ENCODE measurements at places on chromosomes 3 and 15.

- DNase-seq, result no peak
These were observed 1.5 kb upstream of the SLC12A8 start for GRCh38 chr3:125213946-125214542.

DNA sequence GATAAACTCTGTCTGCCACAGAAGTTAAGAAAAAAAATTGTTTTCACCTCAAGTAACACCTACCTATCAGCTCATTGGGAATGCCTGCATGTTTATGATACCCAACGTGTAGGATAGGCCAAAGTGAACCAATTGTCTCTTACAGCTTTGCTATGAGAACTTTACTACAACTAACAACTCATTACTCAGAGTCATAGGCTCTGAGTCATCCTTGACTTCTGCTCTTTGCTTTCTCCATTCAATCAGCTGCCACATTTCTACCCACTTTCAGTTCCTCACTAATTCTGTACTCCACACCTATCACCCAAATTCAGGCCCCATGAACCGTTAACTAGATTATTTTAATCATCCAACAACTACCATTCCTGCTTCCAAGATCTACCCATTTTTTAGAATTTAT is 843.9 kb downstream of the TUSC7 start:
- DNase-seq, result no peak

- DNase-seq, result no peak
These were observed 87.0 kb upstream of the BOC start for GRCh38 chr3:113124256-113124830.

DNA sequence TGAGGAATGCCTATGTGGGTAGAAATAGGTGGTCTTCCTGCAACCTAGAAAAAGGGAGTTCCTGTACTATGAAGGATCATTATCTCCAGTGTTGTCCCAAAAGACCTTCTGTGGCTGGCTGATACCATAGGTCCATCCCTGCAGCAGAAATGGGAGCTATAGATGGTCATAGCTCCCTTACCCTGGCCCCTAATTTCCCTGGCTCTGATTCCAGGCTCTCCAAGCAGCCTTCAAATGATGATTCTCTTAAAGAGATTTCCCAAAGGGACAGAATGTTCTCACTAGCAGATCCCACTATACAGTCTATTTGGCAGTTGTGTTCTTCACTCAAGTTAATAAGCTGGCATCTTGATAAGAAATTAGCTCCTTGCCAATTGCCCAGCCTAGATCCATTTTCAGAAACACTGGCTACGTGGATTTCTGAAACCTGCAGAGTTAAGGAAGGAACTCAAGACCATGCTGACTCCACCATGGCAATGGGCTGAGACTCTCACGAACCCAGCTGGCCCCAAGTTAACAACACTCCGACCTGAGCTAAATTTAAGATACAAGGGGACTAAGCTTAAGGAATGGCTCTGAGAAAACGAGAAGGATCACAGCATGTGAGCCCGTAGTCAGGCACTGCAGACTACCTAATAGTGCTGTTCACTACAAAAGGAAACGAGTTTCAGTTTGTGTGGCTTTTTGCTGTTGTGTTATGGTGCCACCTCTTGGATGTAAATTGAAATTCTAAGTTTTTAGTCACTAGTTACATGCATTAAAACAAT is 11.4 kb downstream of the C15orf40 start:
- peak; percentile 36 for DNase-seq

- DNase-seq, result no peak
These were observed 30.7 kb upstream of the DUSP7 start for GRCh38 chr3:52086976-52087663.

- DNase-seq, result no peak
These were observed 303.4 kb upstream of the DNAJC19 start for GRCh38 chr3:181292984-181293383.

DNA sequence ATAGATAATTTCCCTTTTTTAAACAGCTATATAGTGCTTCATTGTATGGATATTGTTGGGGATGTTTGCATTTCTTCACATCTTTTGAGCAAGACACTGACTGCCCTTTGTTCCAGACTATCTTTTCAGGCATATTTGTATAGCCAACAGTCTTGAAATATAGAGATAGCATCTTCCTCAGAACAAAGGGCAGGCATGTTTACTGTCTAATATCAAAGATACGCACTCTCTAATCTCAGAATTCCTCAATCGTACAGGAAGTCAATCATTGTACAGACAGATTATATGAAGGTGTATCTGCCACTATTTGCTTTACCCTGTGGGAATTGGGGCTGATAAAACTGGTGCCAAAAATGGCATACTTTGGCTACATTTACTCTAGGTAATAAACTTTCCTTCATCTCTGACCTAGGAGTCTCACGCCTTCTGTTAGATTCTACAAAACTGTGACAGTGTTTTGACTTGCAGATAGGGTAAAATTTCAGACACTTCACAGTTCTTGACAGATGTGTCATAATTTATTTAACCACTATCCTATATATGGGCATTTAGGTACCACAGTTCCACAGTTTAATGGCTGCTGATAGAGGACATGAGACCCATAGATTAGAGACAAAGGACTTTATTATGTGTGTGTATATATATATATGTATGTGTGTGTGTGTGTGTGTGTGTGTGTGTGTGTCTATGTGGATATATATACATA is 321.0 kb downstream of the IGSF11 start:
- no peak for DNase-seq

GRCh38 chr15:101808201-101808600 is 3.8 kb upstream of the OR4F15 start:
- DNase-seq, result no peak

- DNase-seq, result no peak
These were observed 55.8 kb downstream of the POLR2M start for GRCh38 chr15:57762302-57762701.

GRCh38 chr3:5972586-5972985 is 785.1 kb downstream of the EDEM1 start:
- DNase-seq, result no peak

DNA sequence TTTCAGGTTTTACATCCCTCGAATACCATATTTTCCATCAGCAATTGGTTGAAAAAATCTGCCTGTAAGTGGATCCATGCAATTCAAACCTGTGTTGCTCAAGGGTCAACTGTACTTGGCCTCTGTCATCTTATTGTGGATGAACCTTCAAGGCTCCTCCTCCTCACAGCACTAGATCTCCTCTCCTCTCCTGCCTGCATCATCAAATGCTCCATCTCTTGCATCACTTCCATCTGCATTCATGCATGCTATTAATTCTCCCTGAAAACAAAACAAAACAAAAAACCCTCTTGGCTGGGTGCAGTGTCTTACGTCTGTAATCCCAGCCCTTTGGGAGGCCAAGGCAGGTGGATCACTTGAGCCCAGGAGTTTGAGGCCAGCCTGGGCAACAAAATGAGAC is 10.1 kb downstream of the BCL2L10 start:
- DNase-seq, result no peak

- DNase-seq, result peak; percentile 38
These were observed 263.5 kb upstream of the CFAP20DC start for GRCh38 chr3:59313365-59313764.

- DNase-seq, result no peak
These were observed 42.5 kb downstream of the CHCHD6 start for GRCh38 chr3:126746395-126747177.

DNA sequence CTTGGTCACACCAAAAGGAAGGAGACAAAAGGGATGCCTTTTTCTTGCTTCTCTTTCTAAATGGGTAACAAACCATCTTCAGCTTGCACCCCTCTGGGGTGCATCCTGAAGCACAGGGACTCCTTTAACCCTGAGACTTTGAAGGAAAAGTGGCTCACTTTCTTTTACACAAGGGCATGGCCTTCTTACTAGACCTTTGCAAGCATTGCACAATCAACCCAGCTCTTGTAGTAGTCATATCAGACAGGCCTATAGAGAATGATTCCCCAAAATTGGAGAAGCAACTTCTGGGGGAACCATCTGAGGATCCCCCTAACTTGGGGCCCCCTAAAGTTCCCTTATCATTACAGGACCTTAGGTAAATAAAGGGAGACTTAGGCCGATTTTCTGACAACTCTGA is 56.1 kb upstream of the GK5 start:
- no peak for DNase-seq

GRCh38 chr15:80087104-80087503 is 27.6 kb downstream of the ZFAND6 start:
- no peak for DNase-seq

DNA sequence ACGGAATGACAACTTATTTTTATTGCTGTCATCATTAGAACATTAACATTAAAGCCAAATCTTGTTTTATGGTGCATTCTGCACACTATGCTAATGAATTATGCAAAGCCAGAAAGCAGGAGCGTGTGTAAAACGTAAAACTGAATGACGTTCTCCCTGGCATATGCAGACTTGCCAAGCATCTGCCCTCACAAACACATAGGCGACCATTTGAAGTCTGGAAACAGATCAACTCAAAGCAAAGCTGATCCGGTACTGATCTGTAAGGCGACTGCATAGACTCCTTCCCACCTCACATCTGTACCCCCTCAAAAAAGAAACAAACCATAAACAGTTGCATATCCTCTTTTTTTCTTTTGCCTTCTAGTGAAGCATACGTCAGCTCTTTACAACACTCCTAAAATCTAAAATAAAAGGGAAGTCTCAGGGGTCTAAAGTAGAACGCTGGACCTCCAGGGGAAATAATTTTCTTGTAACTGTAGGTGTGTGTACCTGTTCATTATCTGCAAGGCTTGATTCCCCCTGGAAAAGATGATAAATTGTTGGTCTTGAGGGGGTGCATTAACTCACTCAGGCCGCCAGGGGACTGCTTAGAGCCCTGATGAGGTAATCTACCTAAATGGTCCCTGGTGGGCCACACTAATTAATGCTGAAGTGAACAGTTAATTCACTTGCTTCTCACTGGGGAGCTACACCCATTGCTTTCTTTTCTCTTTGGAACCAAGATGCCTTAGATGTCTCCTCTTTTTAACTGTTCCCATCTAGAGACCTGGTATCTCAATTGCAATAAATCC is 231.4 kb downstream of the CDIN1 start:
- DNase-seq, result peak; percentile 28

- no peak for DNase-seq
These were observed 515.2 kb downstream of the RSL24D1 start for GRCh38 chr15:54681584-54681983.

DNA sequence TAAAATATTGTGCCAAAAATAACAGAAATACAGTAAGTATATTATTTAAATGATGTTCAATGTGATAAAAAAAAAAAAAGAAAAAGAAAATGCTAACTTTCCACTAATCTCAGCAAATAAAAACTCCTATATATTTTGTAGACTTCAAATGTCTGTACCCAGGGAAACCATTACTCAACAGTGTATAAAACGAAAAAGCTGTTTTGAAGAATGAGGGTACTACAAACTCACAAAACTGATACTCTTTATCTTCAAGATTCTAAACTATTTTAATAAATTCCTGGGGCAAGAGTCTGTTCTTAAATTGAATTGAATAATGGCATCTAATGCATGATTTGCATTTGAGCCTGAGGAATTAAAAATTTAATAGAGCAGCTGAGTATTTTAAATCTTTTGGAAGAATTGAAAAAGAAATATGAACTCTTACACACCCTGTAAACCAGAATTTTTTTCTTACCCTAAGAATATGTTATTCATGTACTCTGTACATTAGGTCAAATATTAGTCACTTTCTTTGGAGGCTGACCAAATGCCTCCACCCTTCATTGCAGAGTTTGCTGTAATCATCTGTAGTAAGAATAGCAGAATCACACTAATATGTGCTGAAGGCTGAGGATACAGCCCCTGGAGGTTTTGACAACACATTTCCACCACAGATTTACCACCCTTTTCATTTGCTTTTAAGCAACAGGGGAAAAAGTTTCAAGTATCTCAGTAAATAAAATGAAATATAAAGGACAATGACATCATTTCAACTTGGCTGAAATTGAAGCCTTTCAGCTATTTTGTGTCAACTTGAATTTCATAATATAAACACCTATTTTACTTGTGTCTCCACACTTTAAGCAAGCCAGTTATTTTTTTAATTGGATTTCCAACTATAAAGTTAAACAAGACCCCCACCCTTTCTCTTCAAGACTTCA is 79.7 kb downstream of the FBN1 start:
- DNase-seq, result no peak

GRCh38 chr3:53820084-53820483 is 26.1 kb downstream of the CHDH start:
- no peak for DNase-seq

DNA sequence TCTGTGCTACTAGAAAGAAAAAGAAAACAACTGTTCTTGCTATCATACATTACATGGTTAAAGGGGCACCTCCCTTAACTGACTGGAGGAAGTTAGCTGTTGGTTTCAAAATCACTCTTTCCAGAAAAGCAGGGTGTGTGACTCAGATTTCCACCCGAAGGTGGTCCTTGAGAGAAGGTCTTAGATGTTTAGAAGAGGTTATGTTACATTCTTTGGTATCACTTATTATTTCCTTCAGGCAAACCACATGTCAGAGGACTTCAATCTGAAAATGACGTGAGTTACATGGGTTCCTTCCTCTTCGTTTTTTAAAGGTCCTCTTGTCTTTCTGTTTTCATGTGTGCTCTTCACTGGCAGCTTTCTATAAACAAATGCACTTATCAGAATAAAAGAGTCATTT is 307.9 kb upstream of the CBLB start:
- no peak for DNase-seq

DNA sequence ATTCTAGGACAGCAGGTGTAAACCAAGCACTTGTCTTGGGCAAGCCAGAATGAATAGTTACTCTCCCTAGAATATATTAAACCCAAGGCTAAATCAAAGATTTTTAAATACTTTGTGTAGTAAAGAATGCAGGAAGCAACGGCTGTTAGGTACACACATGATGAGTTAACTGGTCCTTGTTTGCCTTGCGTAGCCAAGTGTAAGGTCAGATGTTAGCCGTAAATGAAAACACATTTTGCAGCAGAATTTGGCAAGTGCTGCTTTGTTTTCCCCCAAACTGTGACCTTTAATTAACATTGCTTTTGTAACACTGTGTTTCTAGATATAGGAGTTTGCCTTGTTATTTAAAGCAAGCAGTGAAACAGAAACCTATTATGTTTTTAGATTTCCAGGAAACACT is 368.7 kb downstream of the IL5RA start:
- no peak for DNase-seq

GRCh38 chr3:135629701-135630408 is 335.7 kb upstream of the PPP2R3A start:
- DNase-seq, result peak; percentile 59

GRCh38 chr3:97694876-97695275 is 69.7 kb upstream of the ARL6 start:
- peak; percentile 25 for DNase-seq

- no peak for DNase-seq
These were observed 49.4 kb upstream of the CFAP161 start for GRCh38 chr15:81084716-81085115.

- no peak for DNase-seq
These were observed 318.2 kb upstream of the TMCO5A start for GRCh38 chr15:37616215-37616614.

GRCh38 chr3:122466701-122467240 is 48.0 kb downstream of the KPNA1 start:
- DNase-seq, result no peak

GRCh38 chr15:71572452-71573053 is 237.8 kb upstream of the NR2E3 start:
- no peak for DNase-seq
